ENCODE measurements at places on chromosomes 4 and X.

GRCh38 chrX:74272230-74272629, 31.8 kb upstream of the ZCCHC13 start:
- DNase-seq = no peak

DNA sequence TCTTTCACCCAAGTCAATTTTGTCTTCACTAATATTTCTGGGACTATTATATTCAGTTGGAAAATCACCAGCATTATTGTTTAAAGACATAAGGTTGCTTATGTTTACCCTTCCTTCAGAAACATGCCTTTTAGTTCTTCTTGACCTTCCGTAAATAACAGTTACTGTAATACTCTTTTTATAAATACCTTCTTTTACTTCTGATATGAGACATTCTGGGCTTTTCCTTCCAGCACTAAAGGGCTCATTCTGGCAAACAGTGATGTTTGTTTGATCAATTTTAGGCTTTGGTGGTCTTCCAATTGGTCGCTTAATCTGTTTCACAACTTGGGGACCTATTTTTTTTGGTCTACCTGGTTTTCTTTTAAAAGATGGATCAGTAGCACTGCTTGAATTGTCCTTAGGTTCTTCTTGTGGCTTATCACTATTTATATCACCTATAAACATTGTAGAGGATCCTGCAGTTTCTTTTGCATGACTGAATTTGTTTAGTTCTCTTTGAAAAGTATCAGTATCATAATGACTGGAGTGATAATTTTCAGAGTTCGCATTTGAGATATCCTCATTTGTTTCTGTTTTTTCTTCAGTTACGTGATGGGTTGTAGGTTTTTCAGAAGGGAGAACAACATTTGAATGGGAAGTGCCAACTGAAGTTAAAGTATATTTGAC, 64.8 kb downstream of the NCAPG start:
- DNase-seq = no peak

GRCh38 chr4:80081566-80081965, 8.5 kb upstream of the ANTXR2 start:
- no peak for DNase-seq

DNA sequence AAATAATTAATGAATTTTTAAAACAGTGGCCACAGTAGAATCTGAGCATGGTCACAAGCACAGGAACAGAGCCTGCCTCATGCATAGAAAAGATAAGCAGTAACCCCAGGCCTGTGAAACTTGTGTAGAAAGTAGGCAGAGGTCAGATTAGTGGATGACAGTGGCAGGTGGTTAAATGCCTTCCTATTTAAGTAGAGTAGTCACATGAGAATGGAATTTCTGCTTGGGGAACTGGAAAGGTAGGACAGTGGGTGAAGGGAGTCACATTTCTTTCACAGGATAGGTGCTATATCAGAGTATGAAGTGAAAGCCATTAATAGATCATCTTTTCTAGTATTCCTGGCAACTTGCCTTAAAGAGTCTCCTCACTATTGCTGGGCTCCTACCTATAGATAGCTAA, 34.9 kb upstream of the ASB12 start:
- no peak for DNase-seq

GRCh38 chr4:166527500-166527899, 654.5 kb downstream of the TLL1 start:
- DNase-seq = no peak

- no peak for DNase-seq
Observed at GRCh38 chrX:25968920-25969319, 169.2 kb upstream of the MAGEB18 start.

- DNase-seq = no peak
Observed at GRCh38 chr4:94462572-94462971, 10.8 kb downstream of the PDLIM5 start.

- DNase-seq = no peak
Observed at GRCh38 chr4:173492315-173492714, 37.7 kb downstream of the HAND2 start.

DNA sequence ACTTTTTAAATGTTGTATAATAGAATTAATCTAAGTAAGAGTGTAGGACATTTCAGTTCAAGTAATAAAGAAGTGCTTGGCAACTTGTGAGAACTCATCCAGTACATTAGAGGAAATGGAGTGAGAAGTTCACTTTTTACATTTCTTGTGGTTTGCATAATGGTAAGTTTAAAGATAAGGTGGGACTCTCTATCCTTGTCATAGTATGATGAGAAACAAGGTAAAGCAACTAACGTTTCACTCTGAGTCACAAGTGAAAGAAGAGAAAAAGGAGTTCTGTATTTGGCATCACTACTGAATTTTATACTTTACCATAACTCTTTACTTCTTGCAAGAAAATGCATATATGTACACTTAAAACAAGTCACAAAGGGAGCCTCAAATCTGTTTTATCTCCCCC, 219.4 kb downstream of the SLC4A4 start:
- no peak for DNase-seq

DNA sequence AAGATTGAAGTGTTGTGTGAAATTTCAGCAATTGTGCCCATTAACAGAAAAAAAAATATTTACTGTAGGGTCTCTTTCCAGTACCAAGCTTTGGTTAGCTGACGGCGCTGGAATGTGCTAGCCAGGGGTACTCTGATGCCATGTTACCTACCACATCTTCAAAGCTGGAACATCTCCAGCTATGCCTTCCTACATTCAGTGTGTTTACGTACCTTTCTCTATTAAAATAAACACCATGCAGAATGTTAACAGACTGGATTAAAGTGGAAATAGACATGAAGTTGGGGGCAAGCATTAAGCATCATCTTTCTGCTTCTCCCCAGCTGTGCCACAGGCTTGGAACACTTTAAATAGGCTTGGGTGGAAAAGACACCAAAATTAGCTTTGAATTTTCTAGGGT, 65.9 kb downstream of the USP38 start:
- DNase-seq = no peak

DNA sequence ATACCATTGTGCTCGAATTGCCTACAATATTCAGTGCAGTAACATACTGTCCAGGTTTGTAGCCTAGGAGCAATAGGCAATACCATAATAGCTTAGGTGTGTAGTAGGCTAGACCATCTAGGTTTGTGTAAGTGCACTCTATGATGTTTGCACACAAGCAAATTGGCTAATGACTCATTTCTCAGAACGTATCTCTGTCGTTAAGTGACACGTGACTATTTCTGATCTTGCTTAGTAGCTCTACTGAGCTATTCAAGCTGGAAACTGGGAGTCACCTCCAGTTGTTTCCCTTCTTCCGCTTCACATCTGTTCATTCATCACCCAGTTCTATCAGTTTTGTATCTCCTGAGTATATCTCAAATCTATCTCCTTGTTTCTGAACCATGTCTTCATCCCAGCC, 86.1 kb downstream of the HNRNPD start:
- no peak for DNase-seq

GRCh38 chr4:53618321-53618720, 27.0 kb upstream of the LNX1 start:
- DNase-seq = no peak

DNA sequence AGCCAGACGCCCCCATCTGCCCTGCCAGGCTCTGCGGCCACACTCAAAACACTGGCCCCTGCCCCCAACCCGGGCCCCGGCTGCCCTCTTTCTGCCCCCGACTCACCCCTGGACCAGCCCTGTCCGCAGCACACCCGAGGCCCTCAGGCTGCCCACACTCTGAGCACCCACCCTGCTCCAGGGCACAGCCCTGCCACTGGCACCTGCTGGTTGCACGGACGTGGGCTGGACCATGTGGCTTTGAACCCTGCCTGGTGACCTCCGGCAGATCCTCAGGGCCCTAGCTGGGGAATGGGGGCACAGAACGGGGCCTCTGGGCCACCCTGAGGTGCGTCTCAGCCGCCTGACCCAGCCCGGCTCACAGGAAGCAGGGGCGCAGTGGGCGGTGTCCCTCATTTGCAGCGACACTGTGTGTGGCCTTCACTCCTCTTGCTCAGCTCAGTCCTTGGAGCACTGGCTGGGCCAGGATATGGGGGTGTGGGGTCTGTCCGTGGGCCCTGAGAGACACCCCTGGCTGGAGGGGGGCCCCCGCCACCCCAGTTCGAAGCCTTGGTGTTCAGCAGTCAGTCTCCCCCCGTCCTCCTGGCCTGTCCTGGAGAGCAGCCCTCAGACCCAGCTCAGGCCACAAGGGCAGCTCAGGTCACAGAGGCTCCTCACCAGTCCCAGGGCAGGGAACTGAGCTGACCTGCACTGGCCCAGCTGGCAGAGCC, 73.2 kb downstream of the FAM53A start:
- DNase-seq = no peak

GRCh38 chrX:112642349-112642748, 37.4 kb downstream of the LHFPL1 start:
- DNase-seq = peak; percentile 1

DNA sequence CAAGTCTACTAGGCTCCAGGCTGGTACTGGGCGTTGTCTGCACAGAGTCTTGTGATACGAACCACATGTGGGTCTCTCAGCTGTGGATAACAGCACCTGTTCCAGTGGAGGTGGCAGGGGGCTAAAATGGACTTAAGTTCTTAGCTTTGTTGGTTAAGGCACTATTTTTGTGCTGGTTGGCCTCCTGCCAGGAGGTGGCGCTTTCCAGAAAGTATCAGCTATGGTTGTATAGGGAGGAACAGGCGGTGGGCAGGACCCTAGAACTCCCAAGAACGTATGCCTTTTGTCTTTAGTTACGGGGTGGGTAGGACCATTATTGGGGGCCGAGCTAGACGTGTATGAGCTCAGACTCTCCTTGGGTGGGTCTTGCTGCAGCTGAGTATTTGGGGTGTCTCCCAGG, 1138.4 kb downstream of the PCDH19 start:
- DNase-seq = no peak

DNA sequence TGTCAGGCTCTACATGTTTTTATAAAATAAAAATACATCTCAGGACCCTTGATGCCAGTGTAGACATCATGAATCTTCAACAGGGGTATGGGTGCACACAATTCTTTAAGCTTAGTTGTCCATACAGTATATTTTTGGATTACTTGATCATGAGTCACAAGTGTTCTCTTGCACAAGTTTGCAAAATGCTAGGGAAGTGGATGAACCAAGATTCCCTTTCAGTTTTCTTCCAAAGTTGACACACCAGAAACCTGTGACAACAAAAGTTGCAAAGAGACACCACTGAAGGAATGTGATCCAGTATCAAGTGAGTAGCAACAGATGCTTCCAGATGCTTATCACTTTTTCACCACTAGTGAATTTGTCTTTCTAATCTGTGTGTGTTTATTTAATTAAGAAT, 1021.2 kb downstream of the PCDH7 start:
- DNase-seq = no peak

DNA sequence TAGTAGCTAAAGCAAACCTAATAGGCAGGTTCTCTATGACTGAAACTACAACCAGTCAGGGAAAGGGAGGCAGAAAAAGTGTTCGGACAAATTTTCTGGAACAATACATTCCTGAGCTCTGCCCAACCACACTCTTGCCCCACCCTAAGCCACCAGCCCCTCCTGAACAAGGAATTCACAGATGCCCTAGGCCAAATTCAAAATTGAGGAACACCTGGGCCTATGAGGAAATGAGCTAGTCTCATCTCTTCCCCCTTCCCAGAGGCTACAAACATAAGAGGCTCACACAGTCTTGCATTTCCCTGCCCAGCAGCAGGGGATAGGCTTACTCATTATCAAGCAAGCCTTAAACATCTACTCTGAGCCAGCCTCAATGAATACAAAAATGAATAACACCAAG, 284.7 kb downstream of the ZNF674 start:
- DNase-seq = peak; percentile 72

DNA sequence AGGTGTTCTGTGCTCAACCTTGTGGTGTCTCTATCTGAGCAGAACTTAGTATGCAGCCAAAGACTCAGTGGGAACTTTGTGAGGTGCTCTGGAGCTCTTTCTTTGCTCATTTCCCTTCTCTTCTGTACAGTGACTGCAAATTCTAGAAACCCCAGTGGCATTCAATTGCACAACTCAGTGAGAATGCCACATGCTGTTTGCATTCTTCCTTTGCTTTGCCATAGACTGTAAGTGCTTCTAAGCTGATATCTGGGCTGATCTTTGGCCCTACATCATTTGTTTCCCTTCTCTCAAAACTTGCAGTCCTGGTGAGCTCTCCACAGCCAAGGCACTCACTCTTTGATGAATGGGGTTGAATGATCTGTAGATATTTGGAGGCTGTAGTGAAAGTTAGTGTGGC, 7.0 kb downstream of the PNMA3 start:
- DNase-seq = no peak

All from LoVo (cell line).